NCI-H1436 treated with DMSO at 0.1 percent for 48 hours (cell line): ENCODE measurements at places on chromosomes 16 and 17.

GRCh38 chr17:78903101-78903779, at the start of gene CEP295NL:
TSS of gene CEP295NL (minus strand) at chr17:78903201. CDS start at chr17:78901828, 1,373 bp downstream.
- no peak for DNase-seq

- DNase-seq: no peak
Observed at GRCh38 chr16:68257251-68257905, 6.9 kb upstream of the SLC7A6 start.

DNA sequence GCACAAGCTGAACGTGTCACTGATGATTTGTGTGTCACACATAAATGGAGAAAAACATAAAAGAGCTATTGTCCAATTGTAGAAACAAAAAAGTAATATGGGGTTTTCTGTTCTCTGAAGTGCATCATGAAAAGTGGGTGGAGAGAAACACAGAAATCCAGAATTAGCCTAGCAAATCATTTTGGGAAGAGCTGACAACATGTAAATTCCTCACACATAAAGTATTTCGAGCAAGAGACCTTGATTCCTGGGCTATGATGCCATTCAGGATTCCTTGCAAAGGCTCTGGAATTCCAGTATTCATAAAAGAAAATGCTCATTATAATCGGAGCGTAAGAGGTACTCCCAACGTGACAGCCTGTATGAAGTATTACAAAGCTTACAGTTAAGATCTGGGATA, 1.1 kb downstream of the DCUN1D3 start:
- DNase-seq: no peak

- no peak for DNase-seq
Observed at GRCh38 chr17:17204041-17204591, 2.0 kb downstream of the PLD6 start.

DNA sequence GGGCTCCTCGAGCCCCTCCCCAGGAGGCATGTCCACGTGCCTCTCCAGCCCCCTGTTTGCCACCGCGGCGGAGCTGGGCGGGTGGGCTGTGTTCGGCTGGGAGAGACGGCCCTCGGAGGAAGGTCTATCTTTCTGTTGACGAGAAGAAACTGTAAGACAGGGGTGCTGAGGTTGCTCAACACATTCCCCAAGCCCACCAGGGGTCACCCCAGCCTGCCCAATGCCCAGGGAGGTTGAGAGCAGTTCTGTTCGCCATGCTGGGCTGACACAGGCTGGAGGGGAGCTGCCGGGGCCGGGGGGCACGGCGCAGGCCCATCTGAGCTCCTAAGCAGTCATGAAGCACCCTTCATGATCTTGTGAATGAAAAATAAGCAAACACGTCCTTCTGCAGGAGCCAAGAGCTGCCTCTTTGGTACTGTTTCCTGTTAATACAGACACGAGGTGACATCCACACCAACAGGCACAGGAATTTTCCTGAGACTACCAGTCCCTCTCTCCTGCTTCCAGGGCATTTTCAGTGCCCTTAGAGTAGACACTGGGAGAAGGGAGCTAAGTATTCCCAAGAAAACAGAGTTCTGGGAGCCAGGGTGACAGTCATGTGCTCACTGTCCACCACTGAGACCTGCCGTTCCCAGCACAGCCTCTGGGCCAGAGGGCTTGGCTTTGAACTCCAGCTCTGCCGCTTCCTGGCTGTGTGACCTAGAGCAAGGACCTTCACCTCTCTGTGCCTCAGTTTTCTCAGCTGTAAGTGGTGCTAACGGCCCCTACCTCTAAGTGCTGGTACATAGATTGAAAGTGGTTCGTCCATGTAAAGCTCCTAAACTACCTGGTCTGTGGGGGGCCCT, 9.2 kb downstream of the UBALD2 start:
- DNase-seq: no peak

DNA sequence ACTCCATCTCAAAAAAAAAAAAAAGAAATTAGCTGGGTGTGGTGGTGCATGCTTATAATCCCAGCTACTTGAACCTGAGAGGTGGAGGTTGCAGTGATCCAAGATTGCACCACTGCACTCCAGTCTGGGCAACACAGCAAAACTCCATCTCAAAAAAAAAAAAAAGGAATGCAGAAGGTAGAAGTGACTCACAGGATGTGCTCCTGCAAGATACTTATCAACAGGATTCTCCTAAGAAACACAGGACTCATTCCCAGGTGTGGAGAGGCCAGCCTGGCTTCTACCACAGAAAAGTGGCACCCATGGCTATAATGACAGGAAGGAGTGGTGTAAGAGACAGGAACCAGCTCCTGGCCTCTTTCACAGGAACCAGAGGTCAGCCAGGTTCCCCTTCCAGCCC, 13.8 kb downstream of the ELMO3 start:
- DNase-seq: no peak

- DNase-seq: no peak
Observed at GRCh38 chr16:54418903-54419302, 132.3 kb upstream of the IRX3 start.

DNA sequence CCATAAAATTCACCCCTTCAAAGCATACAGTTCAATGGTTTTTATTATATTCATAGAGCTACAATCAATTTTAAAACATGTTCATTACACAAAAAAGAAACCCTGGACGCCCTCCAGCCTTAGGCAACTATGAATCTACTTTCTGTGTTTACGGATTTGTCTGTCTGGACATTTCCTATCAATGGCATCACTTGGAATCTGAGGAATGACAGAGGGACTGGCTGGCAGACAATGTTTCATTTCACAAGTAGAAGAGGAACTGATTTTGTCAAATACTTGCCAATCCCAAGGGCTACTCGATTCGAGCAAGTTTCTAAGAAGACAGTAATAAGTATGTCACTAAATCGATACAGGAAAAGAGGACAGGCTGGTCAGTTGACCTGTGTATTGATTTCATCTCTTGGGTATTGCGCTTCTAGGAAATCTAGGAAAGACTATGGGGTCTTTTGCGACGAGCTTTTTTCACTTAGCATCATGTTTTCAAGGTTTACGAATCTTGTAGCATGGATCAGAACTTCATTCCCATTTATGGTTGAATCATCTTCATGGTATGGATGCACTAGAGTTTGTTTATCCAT, 56.6 kb downstream of the RGS9 start:
- no peak for DNase-seq

DNA sequence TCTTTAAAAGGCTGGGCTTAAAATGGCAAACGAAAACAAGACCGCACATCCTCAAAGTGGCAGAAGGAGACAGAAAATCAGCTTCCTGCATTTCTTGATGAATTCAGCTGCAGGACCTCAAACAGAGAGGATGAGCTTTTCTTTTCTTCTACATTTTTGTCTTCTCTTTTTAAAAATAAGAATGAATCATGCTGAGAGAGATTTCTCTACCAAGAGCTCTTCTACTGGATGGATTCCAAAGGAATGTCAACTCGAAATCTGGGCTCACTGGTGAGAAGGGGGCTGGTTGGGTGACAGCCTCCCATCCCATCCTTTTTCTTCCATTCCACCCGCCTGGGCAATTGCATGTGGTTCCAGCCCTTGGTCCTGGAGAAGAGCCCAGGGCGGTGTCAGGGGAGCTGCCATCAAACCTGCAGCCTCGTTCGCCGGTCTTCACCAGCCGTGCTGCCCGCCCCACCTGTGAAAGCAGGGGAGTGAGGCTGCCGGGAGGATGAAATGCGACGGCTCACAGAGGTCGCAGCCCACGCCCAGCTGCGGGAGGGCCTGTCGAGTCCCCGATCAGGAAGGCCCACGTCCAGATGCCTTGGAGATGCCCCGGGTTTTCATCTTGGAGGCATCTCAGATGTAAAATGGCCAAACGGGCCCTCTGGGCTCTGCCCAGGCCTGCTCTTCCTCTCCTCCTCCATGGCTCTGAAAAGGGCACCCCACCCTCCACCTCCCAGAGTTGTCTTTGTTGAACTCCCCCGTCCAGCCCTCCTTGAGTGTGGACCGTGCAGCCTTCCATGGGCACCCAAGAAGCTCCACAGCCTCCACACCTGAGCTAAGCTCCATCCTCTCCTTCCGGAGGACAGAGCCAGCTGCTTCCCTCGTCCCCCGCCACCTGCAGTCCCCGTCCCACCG, 121.9 kb downstream of the FOXL1 start:
- DNase-seq: no peak

- no peak for DNase-seq
Observed at GRCh38 chr17:10857976-10858375, 20.1 kb upstream of the PIRT start.

DNA sequence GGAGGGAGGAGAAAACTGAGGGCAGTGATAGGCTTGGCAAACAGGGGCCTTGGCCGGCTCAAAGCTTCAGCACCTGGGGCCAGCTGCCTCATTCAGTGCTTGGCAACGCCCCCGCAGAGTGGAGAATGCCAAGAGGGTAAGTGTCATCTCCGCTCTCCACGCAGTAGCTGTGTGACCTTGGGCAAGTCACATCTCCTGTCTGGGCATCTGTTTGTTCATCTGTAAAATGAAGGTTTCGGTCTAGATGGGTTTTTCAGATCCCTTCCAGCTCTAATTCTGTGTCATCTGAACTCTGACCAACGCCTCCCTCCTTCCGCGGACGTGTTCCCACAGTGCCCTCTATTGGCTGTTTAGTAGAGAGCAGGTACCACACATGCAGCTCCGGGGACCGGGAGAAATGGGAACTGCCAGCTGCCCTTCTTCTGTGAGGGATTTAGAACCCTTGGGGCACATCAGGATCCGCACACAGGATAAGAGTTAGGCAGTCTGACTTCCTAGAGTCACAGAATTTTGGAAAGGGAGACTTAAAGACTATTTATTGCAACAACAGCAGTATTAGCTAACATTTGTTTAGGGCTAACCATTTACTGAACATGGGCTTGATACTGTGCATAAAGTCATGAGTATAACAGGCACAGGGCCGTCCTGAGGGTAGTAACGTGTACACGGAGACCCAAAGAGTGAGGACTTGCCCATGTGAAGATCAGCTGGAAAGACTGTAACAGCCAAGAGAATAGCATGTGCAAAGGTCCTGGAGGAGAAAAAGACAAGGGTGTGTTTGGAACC, 26.8 kb downstream of the GP2 start:
- DNase-seq: no peak

DNA sequence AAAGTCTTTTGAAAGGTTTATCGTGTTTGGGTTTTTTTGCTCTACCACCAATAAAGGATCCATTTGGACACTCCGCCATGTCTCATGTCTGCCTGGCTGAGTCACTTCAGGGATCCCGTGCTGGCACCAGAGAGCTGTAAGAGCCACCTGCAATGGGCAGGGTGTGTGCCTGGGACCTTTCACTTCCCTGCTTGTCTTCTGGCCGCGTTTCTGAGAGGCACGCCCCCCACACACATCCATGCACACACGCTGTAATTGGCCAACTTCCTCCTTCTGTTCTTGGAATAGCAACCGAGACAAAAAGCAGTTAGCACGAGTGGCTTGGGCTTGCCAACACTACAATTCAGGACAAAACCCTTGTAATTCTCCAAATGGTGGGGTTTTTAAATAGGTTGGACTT, 9.8 kb upstream of the SOST start:
- DNase-seq: no peak

- DNase-seq: no peak
Observed at GRCh38 chr17:76659928-76660655, 16.5 kb upstream of the ST6GALNAC1 start.

DNA sequence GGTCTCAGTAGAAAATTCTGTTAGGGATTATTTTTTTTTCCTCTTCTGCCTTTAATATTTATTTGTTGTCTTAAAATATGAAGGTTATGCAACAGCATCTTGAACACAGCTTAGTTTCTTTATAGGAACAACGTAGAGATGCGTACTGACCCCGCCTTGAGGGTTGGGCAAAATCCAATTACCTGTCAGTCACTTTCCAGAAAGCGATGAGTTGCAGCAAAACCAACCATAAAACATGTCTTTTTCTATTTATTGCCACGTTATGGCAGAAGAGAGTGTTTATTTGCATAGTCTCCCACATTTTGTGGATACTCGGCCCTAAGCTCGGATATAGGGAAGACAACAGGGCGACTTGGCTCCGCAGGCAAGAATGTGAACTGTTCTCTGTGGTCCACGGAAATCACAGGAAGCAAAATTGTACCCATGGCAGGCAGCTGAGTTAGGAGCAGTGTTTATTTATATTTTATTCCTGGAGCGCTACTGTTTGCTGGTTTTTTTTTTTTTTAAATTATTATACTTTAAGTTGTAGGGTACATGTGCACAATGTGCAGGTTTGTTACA, 44.3 kb upstream of the CACNG5 start:
- DNase-seq: no peak

GRCh38 chr17:28957277-28957991, 6.1 kb upstream of the PHF12 start:
- no peak for DNase-seq

DNA sequence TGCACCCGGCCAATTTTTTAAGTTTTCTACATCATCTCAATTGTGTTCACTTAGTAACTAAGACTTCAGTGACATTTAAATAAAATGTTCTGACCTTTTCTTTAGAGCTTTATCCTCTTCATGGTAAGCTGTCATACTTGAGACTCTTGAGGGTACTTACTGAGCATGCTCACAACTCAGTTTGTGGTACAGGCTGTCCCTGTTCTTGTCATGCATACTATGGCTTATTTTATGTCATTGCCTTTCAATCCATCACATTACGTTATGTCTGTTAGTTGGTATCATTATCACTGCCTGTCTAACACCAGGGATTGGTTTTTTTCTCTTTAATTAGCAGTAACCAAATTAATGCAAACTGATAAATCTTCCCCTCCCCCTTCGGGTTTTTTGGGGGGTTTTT, 41.9 kb upstream of the RHBDL3 start:
- no peak for DNase-seq

DNA sequence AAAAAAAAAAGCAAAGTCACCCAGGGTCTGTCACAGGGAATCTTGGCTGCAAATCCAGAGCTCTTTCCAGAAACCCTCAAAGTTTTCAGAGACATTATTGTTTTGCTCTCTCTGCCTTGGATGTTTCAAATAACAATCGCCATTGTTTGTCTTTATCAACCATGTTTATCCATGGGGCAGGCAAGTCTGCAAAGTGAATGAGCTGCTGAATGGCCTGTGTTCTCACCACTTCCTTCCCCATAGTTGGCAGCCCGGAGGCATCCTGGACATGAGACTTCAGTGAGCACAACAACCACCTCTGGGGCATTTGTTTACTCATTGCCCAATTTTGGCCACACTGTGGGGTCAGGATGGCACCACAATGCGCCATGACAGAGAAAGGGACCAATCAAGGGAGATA, 53.1 kb upstream of the USP7 start:
- no peak for DNase-seq

DNA sequence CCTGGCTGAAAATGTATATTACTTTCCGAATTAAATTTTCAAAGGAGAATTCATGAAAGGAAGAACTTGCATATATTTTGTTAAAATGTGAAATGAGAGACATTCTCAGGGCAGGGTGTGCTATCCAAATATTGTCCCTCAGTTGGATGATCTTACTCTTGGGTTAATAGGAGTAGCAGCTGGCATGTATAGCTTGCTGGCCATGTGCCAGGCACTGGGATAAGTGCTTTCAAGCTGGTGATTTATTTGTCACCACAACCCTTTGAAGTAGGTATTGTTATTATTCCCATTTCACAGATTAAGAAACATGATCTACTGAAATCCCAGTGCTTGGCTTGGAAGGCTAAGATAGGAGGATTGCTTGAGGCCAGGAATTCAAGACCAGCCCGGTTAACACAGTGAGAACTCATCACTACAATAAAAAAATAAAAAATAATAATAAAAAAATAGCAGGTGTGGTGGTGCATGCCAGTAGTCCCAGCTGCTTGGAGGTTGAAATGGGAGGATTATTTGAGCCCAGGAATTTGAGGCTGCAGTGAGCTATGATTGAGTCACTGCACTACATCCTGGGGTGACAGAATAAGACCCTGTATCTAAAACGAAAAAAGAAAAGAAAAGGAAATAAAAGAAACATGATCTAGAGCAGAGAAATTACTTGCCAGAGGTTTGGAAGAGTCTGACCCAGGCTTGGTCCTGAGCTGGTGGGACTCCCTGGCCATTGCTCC, 11.6 kb upstream of the MPHOSPH6 start:
- peak; percentile 69 for DNase-seq

- DNase-seq: no peak
Observed at GRCh38 chr17:75553295-75554110, 28.0 kb downstream of the LLGL2 start.
